Mesenchymal stem cell (in vitro differentiated cells and primary cell): ENCODE measurements at places on chromosomes 1 and 21.

DNA sequence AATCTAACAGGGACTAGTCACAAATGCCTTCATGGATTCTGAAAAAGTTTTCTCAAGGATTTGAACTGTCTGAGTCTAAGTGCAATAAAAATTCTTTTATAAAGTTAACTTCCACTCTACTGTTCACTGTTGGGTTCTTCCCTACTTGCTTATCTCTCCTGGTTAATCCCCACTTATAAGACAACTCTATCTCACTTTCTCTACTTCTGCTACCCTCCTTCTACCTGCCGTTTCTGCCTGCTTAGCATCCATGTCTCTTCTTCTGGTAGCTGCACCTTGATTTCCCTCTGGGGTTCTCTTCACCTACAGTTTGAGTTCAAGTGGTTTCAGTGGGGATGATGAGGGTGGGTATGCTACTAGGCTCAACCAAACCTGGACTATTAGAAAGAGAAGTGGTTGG, 6.0 kb downstream of the TSHB start:
- DNase-seq, result no peak

DNA sequence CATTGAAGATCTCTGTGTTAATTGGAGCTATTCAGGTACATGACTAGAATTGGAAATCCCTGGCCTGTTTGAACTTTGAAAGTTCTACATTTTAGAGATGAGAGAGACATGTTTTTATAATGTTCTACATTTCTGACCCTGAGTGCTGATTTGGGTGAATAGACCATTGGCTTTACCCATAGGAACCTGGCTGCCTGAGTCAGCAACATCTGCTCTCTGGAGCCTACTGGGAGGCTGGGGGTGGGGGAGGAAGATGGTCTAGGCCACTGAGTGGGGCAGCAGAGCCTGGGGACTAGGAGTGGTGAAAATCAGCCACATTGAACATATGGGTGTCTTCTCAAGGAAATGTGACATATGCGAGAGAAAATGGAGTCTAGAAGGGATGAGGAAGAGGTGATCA, 1.4 kb upstream of the VANGL1 start:
- no peak for DNase-seq

DNA sequence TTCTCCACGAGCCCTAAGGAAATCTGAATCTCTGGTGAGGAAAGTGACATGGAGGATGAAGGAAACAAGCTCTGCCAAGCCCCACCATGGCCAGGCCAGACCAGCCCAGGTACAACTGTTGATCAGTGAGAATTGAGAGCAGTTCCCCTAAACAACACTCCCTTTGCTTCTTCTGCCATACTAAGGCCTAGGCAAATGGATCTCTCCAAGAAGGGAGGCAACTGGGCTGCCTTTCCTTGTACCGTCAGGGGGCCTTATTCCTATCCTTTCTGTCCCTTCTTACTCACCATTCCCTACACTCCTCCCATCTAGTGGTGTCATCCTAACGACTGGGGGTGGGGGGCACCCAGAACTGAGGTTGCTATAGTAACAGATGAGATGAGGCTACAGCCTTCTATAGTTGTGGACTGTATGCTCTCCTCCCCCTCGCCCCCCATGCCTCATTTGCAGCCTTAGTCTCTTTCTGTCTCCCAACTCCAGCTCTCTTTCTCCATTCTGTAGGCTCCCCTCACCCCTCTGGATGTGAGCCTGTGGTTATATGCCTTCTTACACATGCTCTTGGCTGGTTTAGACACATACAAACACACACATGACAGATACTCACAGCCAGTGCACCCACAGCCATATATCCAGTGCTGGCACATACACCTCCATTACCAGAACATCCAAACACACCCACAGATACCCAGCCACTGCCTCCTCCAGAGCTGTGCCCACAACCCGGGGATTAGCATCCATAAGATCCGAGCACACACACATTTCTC, 3.6 kb downstream of the PEA15 start:
- peak; percentile 32 for DNase-seq

GRCh38 chr1:197685785-197686184, 89.5 kb downstream of the DENND1B start:
- DNase-seq, result no peak

DNA sequence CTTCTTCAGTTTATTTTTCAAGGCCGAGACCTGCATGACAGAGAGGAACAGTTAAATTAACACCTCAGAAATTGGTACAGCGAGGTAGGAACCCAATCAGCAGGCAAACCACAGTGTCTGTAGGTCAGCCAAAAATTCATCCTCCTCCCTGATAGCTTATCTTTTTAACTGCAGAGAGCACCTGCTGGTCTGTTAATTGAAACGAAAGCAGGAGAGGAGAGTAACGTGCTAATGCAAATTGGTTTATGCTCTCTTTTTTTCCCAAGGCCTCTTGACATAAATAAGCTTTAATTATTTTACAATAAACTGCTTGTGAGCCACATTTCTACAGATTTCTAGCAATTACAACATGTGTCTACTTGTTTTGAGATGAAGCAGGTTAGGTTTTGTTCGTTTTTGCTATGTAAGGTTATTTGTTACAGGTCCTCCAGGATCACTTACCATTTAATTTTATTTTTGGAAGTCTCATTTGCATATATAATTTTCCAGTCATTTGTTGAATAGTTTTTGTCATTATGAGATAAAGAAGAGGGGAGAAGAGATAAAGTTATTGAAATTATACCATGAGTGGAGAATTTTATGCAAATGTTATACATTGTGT, 179.9 kb downstream of the DENND1B start:
- DNase-seq, result no peak

- DNase-seq, result no peak
These were observed 93.9 kb upstream of the TSPAN2 start for GRCh38 chr1:115183158-115183557.

GRCh38 chr1:32904797-32905196, 3.6 kb upstream of the TMEM54 start:
- DNase-seq, result no peak

- DNase-seq, result peak; percentile 91
These were observed 3.5 kb upstream of the IGSF8 start for GRCh38 chr1:160101717-160102522.
